ENCODE measurements at places on chromosomes 5 and 9. TPM values are rescaled to one million over a fixed set of nuclear protein-coding genes. Genes with fewer than 3 reads are reported as not detected.

CAVIN4 gene
- 14.7 TPM for total RNA-seq

ACTL7B gene
- not detected for total RNA-seq

IDNK gene
- total RNA-seq: 6.5 TPM

CD274 gene
- under 0.01 TPM for total RNA-seq

IFNK gene
- total RNA-seq: not detected

PCDHAC2 gene
- total RNA-seq: 29.8 TPM

ABITRAM gene
- 6.5 TPM for total RNA-seq

OBP2A gene
- not detected for total RNA-seq

UBQLN1 gene
- total RNA-seq: 245 TPM

PTGDS gene
- total RNA-seq: 61.1 TPM

FREM1 gene
- total RNA-seq: 3.3 TPM

APBA1 gene
- total RNA-seq: 24.9 TPM

IFNA21 gene
- not detected for total RNA-seq

PCDHGA8 gene
- 5.7 TPM for total RNA-seq

MEIKIN gene
- not detected for total RNA-seq

CCL19 gene
- not detected for total RNA-seq

INSYN2B gene
- total RNA-seq: 0.82 TPM

LECT2 gene
- not detected for total RNA-seq

DNAI1 gene
- 1.2 TPM for total RNA-seq

GM2A gene
- 7.3 TPM for total RNA-seq

PDZD2 gene
- total RNA-seq: 14.7 TPM

PCDHGA6 gene
- total RNA-seq: 9.0 TPM

LTC4S gene
- 1.6 TPM for total RNA-seq
